ENCODE measurements at places on chromosomes 6 and 20.
A peak's percentile ranks its signal among the peaks of the same experiment; 100 is the strongest.

DNA sequence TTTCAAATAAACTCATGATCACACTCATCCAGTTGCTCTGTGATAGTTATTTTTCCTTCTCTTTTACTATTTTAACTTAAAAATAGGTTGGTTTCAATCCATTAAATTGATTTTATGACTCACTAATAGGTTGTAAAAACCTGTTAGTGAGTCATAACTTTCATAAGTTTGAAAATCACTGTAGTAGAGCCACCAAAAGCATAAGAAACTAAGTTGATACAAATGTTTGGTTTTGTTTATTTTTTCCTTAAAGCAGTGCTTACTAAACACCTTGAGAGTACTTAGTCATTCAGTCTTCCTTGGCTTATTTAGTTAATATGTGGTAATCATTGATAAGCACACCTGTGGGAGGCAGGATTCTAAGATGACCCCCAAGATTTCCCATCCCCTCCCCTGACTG lies 312.1 kb upstream of the MAN1A1 start:
- no peak for DNase-seq

DNA sequence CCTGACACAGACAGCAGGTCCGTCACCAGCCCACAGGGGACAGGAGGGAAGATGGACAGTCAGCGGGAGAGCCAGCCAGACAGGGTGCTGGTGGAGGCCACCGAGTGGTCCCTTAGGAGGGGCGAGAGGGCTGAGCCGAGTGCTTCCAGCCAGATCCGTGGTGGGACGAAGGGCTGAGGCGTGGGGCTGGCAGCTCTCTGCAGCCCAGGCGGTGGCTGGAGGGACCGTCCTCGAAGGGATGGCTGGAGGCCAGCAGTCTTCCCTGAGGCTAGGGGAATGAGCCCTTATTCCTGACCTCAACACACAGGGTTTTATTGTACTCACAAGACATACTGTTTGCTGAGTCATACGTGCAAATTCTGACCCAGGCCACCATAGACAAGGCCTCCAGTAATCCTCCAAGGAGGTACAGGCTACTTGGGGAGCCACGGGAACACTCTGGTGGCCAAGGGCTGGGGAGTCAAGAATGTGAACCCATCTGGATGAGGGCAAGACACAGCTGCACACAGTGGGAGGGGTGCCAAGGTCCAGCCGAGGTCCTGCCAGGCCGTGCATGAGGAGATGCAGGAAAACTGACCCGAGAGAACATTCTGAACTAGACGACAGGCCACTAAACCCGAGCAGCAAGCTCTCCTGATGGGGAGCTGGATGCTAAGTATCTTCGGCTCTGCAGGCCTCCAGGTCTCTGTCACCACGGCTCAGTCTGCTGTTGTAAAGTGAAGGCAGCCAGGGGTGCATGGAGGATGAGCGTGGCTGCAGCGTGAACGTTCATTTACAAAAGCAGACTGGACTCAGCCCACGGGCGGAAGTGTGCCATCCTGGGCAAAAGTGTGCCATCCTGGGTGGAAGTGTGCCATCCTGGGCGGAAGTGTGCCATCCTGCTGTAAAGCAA lies 242.5 kb downstream of the TTLL2 start:
- no peak for DNase-seq

DNA sequence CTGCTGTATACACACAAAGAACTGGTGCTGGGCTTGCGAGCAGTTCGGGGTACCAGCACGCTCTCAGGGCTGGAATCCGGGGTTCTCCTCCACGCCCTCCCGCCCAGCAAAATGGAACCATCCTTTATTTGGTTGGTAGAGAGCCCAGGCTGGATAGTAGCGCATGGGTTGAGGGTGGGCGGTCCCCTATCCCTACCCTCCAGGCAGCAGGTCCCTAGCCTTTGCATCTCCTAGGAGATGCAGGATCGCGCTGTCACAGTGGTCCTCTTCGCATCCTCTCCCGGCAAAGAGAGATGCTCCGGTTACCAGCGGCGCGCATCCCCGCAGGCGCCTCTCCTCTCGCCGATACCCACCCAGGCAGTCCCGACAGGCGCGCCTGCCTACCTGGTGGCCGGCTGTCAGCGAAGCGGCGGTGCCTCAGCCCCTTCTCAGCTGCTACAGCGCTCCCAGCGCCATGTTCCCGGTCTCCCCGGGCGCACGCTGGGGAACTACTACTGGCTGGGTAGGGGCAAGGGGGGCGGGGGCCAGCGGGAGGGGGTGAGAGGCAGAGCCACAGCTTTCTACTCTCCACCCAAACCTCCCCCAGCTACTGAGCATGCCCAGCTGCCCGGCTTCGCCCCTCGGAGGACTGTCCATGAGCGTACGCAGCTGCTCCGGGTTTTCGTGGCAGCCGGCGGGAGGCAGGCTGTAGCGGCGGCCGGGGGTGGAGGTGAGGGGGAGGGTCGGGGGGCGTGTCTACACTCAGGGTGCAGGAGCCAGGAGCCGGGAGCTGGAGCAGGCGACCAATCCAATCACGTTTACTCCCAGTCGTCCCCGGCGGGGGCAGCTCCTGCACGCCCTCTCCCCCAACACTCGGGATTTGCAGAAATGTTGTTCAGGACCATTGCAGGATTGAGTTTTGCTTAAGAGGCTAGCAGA lies at the start of gene PAK5:
Gene PAK5 (minus strand): TSS at position 699 of the 918 bp plus-strand sequence. CDS start 194,748 bp downstream, outside the sequence.
- DNase-seq, result peak; percentile 2

DNA sequence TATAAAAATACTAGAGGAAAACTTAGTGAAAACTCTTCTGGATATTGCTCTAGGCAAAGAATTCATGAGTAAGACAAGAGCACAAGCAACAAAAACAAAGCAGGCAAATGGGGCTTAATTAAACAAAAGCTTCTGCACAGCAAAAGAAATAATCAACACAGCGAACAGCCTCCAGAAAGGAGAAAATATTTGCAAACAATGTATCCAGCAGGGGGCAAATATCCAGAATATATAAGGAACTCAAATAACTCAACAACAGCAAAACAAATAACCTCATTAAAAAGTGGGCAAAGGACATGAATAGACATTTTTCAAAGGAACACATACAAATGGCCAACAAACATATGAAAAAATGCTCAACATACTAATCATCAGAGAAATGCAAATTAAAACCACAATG lies 17.1 kb upstream of the HECA start:
- peak; percentile 32 for DNase-seq

DNA sequence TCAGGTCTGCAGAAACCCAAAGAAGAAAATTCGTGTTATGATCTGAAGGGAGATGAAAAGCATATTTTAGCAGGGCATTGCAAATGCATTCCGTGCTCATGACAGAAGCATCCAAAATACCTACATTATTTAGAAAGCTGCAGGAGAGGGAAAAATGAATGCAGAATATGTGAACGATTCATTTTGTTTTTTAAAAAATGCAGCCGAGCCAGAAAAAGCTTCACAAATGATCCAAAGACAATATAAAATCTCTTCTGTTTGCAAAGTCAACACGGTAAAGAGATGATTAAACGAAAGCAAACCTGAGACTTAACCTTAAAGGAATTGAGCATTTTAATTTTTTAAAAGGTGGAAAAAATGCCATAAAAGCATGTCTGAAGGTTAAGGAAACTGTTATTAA lies 136.1 kb upstream of the SULF2 start:
- no peak for DNase-seq

DNA sequence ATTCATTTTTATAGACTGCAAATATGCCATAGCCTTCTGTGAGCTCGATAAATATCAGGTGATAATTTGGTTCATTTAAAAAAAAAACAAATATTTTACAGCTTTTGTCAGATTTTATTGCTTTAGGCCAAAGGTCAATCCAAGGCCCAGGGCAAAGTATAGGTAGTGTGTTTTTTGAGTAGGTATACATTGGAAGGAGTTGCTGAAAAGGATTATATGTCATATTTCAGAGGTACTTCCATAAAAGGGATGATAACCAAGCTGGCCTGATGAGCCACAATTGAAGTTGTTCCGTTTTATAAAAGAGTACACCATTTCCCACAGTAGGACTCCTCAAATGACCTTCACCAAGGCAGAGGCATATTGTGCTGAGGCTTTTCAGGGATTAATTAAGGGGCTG lies 452.8 kb upstream of the FLRT3 start:
- no peak for DNase-seq

Measured in GM23248 (cell line).